Cardiac atrium fibroblast (primary cell): ENCODE measurements at places on chromosomes 3 and 15. TPM values are rescaled to one million over a fixed set of nuclear protein-coding genes. Genes with fewer than 3 reads are reported as not detected.

The A4GNT gene
- total RNA-seq: not detected in 2 replicates

The ARID3B gene
- 0.65 and 0.90 TPM in 2 replicates for total RNA-seq

The CCDC9B gene
- 1.1 and 5.2 TPM in 2 replicates for total RNA-seq

The GLDN gene
- total RNA-seq: 0.36 TPM in 1 of 2 replicates, not detected in the other

The RCN2 gene
- 55.6 and 67.5 TPM in 2 replicates for total RNA-seq

The GOLGA8T gene
- not detected in 2 replicates for total RNA-seq

The ZDHHC3 gene
- 54.0 and 64.3 TPM in 2 replicates for total RNA-seq

The C2CD4A gene
- 0.72 and 7.9 TPM in 2 replicates for total RNA-seq

The BOC gene
- total RNA-seq: 5.2 and 10.4 TPM in 2 replicates

The ETFA gene
- 93.9 and 128 TPM in 2 replicates for total RNA-seq

The FEZF2 gene
- total RNA-seq: not detected in 2 replicates

The PPP2R3A gene
- total RNA-seq: 11.5 and 12.3 TPM in 2 replicates

The PCLAF gene
- 16.2 and 17.1 TPM in 2 replicates for total RNA-seq

The CAND2 gene
- under 0.01 and 0.49 TPM in 2 replicates for total RNA-seq

The CFAP100 gene
- total RNA-seq: not detected in 2 replicates

The FAM162A gene
- total RNA-seq: 48.9 and 60.1 TPM in 2 replicates

The MAP6D1 gene
- total RNA-seq: under 0.01 and 4.5 TPM in 2 replicates

The CCR2 gene
- not detected in 2 replicates for total RNA-seq

The CRBN gene
- total RNA-seq: 24.3 and 30.7 TPM in 2 replicates

The FGF12 gene
- 2.6 TPM in 1 of 2 replicates, not detected in the other for total RNA-seq

The ATP8B4 gene
- total RNA-seq: 0.18 and 0.49 TPM in 2 replicates

The CKMT1B gene
- not detected in 2 replicates for total RNA-seq

The ULK4 gene
- 2.7 and 4.9 TPM in 2 replicates for total RNA-seq

The ISG20 gene
- total RNA-seq: 1.3 and 4.9 TPM in 2 replicates

The NTRK3 gene
- 0.16 and 2.3 TPM in 2 replicates for total RNA-seq

The C3orf52 gene
- total RNA-seq: 1.6 TPM in 2 replicates

The PTPRG gene
- total RNA-seq: 74.4 and 86.3 TPM in 2 replicates

The CD200R1 gene
- not detected in 2 replicates for total RNA-seq

The FILIP1L gene
- 18.1 and 22.0 TPM in 2 replicates for total RNA-seq

The ERICH6 gene
- 0.32 TPM in 1 of 2 replicates, not detected in the other for total RNA-seq

The CIB2 gene
- 1.6 and 4.5 TPM in 2 replicates for total RNA-seq

The GREM1 gene
- under 0.01 and 0.32 TPM in 2 replicates for total RNA-seq

The XCR1 gene
- not detected in 2 replicates for total RNA-seq

The IQCF2 gene
- total RNA-seq: not detected in 2 replicates

The ARIH1 gene
- 24.6 and 26.2 TPM in 2 replicates for total RNA-seq

The MUC20 gene
- 1.3 TPM in 1 of 2 replicates, not detected in the other for total RNA-seq

The GRAMD2A gene
- total RNA-seq: not detected in 2 replicates

The SHC4 gene
- total RNA-seq: 0.72 and 2.9 TPM in 2 replicates

The GOLGA6L7 gene
- not detected in 2 replicates for total RNA-seq

The FAM81A gene
- 0.97 TPM in 1 of 2 replicates, not detected in the other for total RNA-seq

The CHRM5 gene
- not detected in 2 replicates for total RNA-seq

The GPR62 gene
- not detected in 2 replicates for total RNA-seq

The ALS2CL gene
- total RNA-seq: 0.32 and 1.4 TPM in 2 replicates

The GALK2 gene
- 21.1 and 38.7 TPM in 2 replicates for total RNA-seq

The KBTBD13 gene
- not detected in 2 replicates for total RNA-seq

The PAQR9 gene
- not detected in 2 replicates for total RNA-seq

The P2RY13 gene
- total RNA-seq: not detected in 2 replicates

The LMLN gene
- total RNA-seq: 5.3 and 10.3 TPM in 2 replicates

The CSPG5 gene
- 0.90 TPM in 1 of 2 replicates, not detected in the other for total RNA-seq

The IL20RB gene
- total RNA-seq: 0.97 and 1.4 TPM in 2 replicates

The PHLDB2 gene
- total RNA-seq: 32.3 and 42.1 TPM in 2 replicates

The NPAP1 gene
- not detected in 2 replicates for total RNA-seq

The GOLGA8H gene
- total RNA-seq: not detected in 2 replicates
